A549 treated with Mapracorat at 1 μM for 4 hours (cell line): ENCODE measurements at places on chromosomes 3 and 15. TPM values are rescaled to one million over a fixed set of nuclear protein-coding genes. Genes with fewer than 3 reads are reported as not detected.

Gene FHIT
- 0.30 to 1.6 TPM (median 0.72 TPM) in 5 replicates for total RNA-seq

Gene CADM2
- total RNA-seq, result 0.11 to 0.57 TPM (median 0.28 TPM) in 5 replicates

Gene GOLGA8Q
- total RNA-seq, result 0.17 to 0.22 TPM in 2 of 5 replicates, not detected in the others

Gene FGF12
- total RNA-seq, result 0.44 to 1.1 TPM (median 0.68 TPM) in 5 replicates

Gene KBTBD13
- not detected in 5 replicates for total RNA-seq

Gene CYP1A1
- total RNA-seq, result 1.2 to 2.2 TPM (median 1.6 TPM) in 5 replicates

Gene PLA1A
- 0.26 to 0.80 TPM (median 0.40 TPM) in 5 replicates for total RNA-seq

Gene EIF4E3
- 2.7 to 3.8 TPM (median 3.8 TPM) in 5 replicates for total RNA-seq

Gene ADGRG7
- total RNA-seq, result not detected in 5 replicates

Gene AADAC
- total RNA-seq, result 10.3 to 15.8 TPM (median 13.5 TPM) in 5 replicates

Gene MAPKBP1
- total RNA-seq, result 3.0 to 6.0 TPM (median 4.2 TPM) in 5 replicates

Gene TEX9
- total RNA-seq, result 3.8 to 5.2 TPM (median 4.7 TPM) in 5 replicates

Gene GOLGA8R
- 0.17 to 0.26 TPM (median 0.22 TPM) in 4 of 5 replicates, not detected in the other for total RNA-seq

Gene DNAJC17
- total RNA-seq, result 18.5 to 28.4 TPM (median 24.0 TPM) in 5 replicates

Gene POLQ
- total RNA-seq, result 5.7 to 7.2 TPM (median 6.4 TPM) in 5 replicates

Gene CYP1A2
- total RNA-seq, result not detected in 5 replicates

Gene LRRK1
- 12.6 to 19.9 TPM (median 18.0 TPM) in 5 replicates for total RNA-seq

Gene SCN11A
- 0.02 TPM in 1 of 5 replicates, not detected in the others for total RNA-seq

Gene TRPM1
- not detected in 5 replicates for total RNA-seq

Gene ATP8B4
- total RNA-seq, result 0.57 to 1.7 TPM (median 0.90 TPM) in 5 replicates

Gene GLDN
- total RNA-seq, result 0.06 to 0.27 TPM (median 0.14 TPM) in 3 of 5 replicates, not detected in the others

Gene VEPH1
- 0.24 to 0.37 TPM (median 0.32 TPM) in 4 of 5 replicates, not detected in the other for total RNA-seq

Gene EPB42
- not detected in 5 replicates for total RNA-seq

Gene DNASE1L3
- total RNA-seq, result 0.21 TPM in 1 of 5 replicates, not detected in the others

Gene CDC25A
- total RNA-seq, result 8.7 to 10.8 TPM (median 9.3 TPM) in 5 replicates

Gene CPN2
- not detected in 5 replicates for total RNA-seq

Gene CDHR4
- 0.10 to 0.64 TPM (median 0.22 TPM) in 5 replicates for total RNA-seq

Gene ZNF770
- total RNA-seq, result 13.6 to 15.5 TPM (median 14.3 TPM) in 5 replicates

Gene GCNT3
- 127 to 145 TPM (median 134 TPM) in 5 replicates for total RNA-seq

Gene GRIP2
- 0.63 to 2.0 TPM (median 1.2 TPM) in 5 replicates for total RNA-seq

Gene ACOX2
- 5.9 to 9.8 TPM (median 7.6 TPM) in 5 replicates for total RNA-seq

Gene ZBBX
- not detected in 5 replicates for total RNA-seq

Gene PAK6
- total RNA-seq, result 0.43 to 0.86 TPM (median 0.60 TPM) in 5 replicates

Gene CPLX3
- total RNA-seq, result 0.08 to 0.09 TPM in 2 of 5 replicates, not detected in the others

Gene DGKG
- total RNA-seq, result 5.7 to 11.4 TPM (median 7.2 TPM) in 5 replicates

Gene SAMMSON
- total RNA-seq, result not detected in 5 replicates

Gene GHSR
- not detected in 5 replicates for total RNA-seq

Gene RAP2B
- 6.8 to 8.5 TPM (median 8.1 TPM) in 5 replicates for total RNA-seq

Gene SMAD6
- 16.9 to 29.6 TPM (median 25.2 TPM) in 5 replicates for total RNA-seq

Gene SLC24A1
- 3.3 to 4.7 TPM (median 4.4 TPM) in 5 replicates for total RNA-seq

Gene TMEM212
- not detected in 5 replicates for total RNA-seq

Gene SERPINI1
- total RNA-seq, result 2.4 to 3.1 TPM (median 2.8 TPM) in 5 replicates

Gene SYNM
- total RNA-seq, result 32.3 to 37.2 TPM (median 33.7 TPM) in 5 replicates

Gene ITIH1
- total RNA-seq, result not detected in 5 replicates

Gene KCNH8
- not detected in 5 replicates for total RNA-seq

Gene TTLL13
- total RNA-seq, result 0.07 to 0.59 TPM (median 0.10 TPM) in 4 of 5 replicates, not detected in the other

Gene RTP1
- total RNA-seq, result not detected in 5 replicates
